ENCODE measurements at places on chromosomes 13 and 19.

GRCh38 chr19:16324384-16325160 is at the start of gene KLF2:
TSS of gene KLF2 (plus strand) at chr19:16324826. CDS start at chr19:16324924, 98 bp downstream.
- peak; percentile 52 for DNase-seq

DNA sequence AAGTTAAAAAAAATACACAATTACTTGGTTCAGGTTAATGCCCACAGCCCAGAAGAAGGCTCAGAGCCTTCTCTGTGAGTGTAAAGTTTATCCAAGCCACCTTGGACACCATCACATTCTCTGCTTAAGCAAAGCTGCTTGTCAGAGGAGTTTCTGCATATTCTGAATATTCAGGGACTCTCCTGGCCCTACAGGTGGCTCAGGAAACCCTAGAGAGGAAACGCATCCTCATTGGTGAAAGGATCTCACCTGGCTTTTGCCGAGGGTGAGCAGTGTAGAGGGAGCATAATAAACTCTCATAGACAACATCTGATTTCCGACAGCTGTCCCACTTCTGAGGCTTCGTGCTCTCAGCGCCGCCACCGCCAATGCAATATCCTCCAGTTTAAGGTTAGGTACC is 239.9 kb upstream of the TSHZ3 start:
- no peak for DNase-seq

DNA sequence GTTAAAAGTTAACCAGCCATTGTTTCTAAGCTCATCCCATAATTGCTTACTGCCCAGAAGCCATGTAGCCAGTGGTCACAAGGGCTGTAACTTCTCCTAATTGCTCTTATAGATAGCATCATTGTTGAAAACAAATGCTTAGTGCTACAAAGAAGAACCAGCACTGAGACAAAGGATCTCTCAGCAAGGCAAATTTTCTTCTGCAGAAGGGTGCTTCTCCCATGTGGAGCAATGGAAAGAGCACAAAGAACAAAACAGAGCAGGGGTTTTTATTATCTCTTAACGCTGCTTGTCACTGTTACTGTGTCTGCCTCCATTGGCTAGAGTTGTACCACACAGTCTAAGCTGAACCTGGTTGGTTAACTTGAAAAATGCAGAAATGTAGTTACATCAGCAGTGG is 1036.8 kb downstream of the UQCRFS1 start:
- DNase-seq = no peak

GRCh38 chr19:39494661-39495060 is 4.1 kb upstream of the DLL3 start:
- no peak for DNase-seq

- DNase-seq = no peak
Measured at GRCh38 chr13:50942630-50943311, 33.2 kb downstream of the RNASEH2B start.

DNA sequence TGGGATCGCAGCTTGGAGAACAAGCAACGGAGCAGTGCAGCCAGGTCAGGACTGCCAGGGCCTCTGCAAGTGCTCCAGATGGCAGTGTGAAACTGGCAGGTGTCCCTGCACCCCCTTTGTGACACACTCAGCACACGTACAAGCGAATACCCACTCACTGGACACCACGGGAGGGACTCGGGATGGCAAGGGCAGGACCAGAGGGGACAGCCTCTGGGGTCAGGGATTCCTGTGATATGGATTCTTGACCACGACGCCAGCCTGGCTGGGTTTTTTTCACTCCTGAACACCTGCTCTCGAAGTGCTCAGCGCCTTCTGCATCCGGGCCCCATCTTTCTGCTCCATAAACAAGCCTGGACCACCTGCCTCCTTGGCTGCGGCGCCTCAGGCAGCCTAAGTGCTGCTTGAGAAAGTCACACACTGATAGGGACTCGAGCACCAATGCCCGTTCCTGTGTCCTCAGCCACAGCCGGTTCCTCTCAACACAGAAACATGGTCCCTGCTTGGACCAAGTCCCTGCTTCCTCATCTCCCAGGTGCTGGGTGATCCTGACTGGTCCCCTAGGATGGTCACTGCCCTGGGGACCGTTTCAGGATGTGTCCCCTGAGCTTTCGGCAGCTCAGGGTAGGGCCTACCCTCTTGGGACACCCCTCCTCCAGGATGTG is 22.0 kb downstream of the ELAVL1 start:
- no peak for DNase-seq

GRCh38 chr19:2727640-2727944 is 6.4 kb upstream of the DIRAS1 start:
- no peak for DNase-seq

- DNase-seq = no peak
Measured at GRCh38 chr13:111973605-111974340, 93.2 kb upstream of the SOX1 start.

GRCh38 chr13:31846182-31846938 is 107.0 kb downstream of the RXFP2 start:
- peak; percentile 88 for DNase-seq

- DNase-seq = no peak
Measured at GRCh38 chr13:43584751-43585150, 202.0 kb downstream of the ENOX1 start.

GRCh38 chr13:44363631-44364344 is 9.8 kb upstream of the SERP2 start:
- no peak for DNase-seq

- no peak for DNase-seq
Measured at GRCh38 chr13:39864221-39864620, 208.8 kb downstream of the COG6 start.

DNA sequence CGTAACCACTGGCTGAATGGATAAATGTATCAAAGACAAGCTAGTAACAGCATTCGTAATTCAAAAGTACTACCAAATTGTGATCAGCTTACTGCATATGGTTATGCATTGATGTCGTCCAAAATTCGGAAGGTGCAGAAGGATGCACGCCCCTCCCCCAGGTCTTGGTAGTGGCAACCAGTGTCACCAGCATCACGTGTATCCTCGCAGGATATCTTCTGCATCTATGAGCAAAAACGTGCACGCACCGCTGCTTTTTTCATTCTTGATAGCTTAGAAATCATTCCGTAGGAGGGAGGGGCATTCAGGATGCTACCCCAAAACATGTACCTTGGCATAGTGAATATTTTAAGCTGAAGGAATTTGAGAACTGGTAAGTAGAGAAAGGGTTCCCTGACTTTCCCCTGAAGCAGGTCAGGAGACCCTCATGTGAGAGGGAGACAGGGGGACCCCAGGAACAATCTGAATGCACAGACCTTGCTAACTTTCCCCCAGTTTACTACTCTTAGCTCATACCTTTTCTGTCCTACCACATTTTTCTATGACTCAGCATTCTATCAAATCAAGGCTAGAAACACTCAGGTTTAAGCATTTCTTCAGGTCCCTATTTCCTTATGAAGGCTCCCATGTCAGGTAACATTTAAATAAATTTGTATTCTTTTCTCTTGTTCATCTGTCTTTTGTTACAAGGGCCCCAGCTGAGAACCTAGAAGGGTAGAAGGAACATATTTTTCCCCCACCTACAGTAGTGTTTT is 61.2 kb upstream of the TM9SF2 start:
- DNase-seq = no peak

GRCh38 chr13:45422731-45423292 is 4.6 kb upstream of the SLC25A30 start:
- DNase-seq = no peak

- no peak for DNase-seq
Measured at GRCh38 chr13:53856573-53857195, 828.1 kb downstream of the OLFM4 start.

- no peak for DNase-seq
Measured at GRCh38 chr13:66995203-66995611, 234.9 kb downstream of the PCDH9 start.

GRCh38 chr13:35926859-35927530 is 204.2 kb downstream of the DCLK1 start:
- DNase-seq = no peak

DNA sequence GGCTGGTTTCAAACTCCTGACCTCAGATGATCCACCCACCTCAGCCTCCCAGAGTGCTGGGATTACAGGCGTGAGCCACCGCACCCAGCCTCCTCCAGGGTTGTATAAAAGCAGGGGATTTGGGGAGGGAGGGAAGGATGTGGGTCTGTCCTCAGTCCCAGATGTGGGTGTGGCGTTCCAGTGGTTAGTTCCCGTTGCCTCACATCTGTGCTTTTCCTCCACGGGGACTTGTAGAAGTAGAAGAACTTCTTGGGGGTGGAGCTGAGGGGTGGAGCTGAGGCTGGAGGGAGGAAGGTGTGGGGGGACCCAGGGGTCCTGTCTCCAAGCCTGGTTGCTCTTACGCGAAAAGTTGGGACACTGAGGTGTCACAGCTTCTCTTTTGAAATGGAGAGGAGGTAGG is 514 bp upstream of the MCEMP1 start:
- no peak for DNase-seq

- DNase-seq = no peak
Measured at GRCh38 chr19:4695224-4695731, 25.1 kb upstream of the MYDGF start.

GRCh38 chr19:13981021-13981420 is 25.1 kb downstream of the RFX1 start:
- DNase-seq = no peak

- DNase-seq = no peak
Measured at GRCh38 chr13:110263888-110264287, 43.1 kb downstream of the COL4A1 start.

- DNase-seq = no peak
Measured at GRCh38 chr13:95301968-95302393, 730 bp upstream of the ABCC4 start.

- no peak for DNase-seq
Measured at GRCh38 chr19:12828494-12828893, 5.9 kb downstream of the RTBDN start.

- no peak for DNase-seq
Measured at GRCh38 chr13:74063533-74064100, 70.6 kb downstream of the KLF12 start.

DNA sequence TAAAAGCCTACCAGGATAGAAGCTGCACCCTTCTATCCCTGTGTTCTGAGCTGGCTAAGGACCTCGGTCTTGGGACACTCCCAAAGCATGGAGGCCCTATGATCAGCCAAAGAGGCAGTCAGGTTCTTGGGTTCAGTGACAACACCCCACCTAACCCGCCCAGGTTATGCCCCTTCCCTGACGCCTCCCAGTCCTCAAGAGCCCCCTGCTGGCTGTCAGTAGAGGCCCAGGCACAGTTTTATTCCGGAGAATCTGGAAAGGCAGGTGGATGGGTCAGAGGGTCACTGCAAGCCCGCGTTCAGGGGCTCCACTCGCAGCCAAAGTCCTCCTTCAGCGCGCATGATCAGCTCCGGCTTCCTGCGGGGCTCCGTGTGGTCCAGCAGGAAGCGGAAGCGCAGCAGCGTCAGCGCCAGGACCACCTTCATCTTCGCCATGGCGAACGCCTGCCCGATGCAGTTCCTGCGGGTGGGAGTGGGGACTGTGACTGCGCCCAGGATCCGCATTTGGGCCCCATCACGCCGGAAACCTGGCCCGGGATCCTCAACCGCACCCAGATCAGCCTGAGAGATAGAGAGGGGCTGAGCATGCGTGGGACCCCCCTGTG is 22.3 kb downstream of the OR10H3 start:
- DNase-seq = no peak

DNA sequence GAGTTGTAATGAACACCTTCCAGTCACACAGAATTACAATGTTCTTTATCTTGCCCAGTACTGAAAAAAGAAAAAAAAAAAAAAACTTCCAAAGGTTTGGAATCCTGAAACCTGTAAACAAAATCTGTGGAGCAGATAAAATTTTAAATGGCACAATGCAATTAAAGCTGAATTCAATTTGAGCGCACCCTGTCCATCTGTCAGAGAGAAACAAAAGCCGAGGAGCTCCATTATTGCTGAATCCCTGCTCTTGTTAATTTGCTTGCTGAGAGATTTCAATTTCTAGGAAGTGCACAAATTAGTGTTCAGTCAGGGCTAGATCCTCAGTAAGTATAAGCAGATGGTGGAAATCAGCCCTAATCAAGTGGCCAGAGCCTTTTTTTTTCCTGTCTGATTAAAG is 65.2 kb downstream of the DACH1 start:
- DNase-seq = no peak

- DNase-seq = no peak
Measured at GRCh38 chr13:43831088-43831487, 44.3 kb upstream of the ENOX1 start.

- no peak for DNase-seq
Measured at GRCh38 chr13:66069570-66069969, 1160.6 kb downstream of the PCDH9 start.

DNA sequence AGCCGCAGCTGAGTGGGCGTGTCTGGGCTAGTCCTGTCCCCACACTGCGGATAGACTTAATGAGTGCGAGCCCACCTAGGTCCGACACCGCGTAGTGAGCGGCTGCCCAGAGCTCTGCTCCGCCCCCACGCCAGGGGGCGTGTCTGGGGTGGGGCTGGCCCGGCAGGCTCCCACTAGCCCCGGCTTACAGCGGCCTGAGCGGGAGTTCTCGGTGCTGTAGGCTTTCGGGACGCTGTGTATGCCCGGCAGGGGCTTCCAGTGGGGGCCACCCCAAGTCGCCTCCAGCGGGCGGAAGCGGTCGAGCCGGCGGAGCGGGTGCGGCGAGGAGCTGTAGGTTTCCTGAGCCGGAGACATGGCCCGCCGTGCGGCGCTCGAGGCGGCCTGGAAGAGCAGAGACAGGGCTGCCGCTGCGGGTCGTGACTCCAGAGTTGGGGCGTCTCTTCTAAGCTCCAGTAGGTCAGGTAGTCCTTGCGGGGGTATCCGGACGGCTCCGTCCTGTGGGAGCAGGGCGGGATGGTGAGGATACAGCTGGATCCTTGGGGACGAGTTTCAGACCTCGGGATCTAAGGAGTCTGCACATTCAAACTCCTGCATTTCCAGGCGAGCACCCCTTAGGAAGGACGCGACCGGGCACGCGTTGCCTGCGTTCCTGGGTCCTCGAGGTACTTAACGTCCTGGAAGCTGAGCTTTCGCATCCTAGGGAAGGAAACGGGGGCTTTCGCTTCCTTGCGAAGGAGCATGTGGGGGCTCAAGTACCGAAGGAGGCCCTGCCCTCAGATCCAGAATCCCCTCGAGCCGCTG is 1.2 kb downstream of the CGB7 start:
- DNase-seq = peak; percentile 53

DNA sequence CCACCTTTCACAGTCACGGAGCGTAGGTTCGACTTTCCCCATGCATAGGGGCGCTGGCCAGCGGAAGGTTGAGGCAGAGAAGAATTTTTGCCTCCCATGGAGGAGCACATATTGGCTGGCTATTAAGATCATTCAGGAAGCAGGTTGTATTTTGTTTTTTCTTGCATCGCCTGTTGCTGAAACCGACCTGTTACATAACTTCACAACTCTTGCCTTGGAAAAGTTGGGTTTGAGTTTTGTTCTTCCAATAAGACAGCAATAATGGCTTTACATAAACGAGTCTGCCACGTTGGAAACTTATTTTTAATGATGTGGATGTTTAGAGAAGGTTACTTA is 1.4 kb downstream of the UPF1 start:
- DNase-seq = no peak

DNA sequence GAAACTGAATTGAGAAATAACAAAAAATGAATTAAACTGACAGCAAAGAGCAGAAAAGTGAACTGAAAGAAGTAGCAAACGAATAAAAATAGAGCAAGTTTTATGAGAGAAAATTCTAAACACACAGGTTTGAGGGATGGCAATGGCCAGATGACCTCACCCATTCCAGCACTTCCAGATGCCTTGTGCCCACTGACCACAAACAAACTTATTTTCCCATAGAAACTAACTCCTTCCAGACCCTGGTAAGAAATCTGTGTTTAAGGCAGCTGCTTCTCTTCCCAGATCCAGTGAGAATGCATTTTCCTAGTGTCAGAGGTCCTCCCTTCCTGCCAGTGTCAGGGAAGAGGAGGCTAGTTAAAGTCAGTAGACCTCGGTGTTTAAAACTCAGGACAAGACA is 51.7 kb downstream of the RXFP2 start:
- no peak for DNase-seq

- DNase-seq = no peak
Measured at GRCh38 chr13:99208845-99209527, 8.3 kb downstream of the UBAC2 start.
